NCI-H1417 (cell line): ENCODE measurements at places on chromosomes 6 and 20.

DNA sequence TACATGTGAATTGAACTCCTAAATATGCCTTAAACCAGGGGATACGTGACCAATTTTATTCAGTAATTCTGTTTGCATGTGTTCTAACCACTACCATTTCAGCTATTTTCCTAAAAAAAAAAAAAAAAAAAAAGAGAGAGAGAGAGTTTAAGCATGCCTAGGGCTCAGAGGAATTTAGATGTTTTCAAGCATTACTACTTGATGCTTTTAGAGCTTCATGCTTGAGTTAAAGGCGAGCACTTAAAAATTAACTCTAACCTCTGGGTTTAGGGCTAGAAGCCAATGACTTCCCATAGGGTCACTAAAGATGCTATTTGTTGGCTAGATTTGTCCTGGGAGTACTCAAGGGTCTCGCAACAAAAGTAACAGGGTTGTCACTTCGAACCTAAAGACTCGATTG, 217.7 kb downstream of the ATXN1 start:
- DNase-seq = no peak

DNA sequence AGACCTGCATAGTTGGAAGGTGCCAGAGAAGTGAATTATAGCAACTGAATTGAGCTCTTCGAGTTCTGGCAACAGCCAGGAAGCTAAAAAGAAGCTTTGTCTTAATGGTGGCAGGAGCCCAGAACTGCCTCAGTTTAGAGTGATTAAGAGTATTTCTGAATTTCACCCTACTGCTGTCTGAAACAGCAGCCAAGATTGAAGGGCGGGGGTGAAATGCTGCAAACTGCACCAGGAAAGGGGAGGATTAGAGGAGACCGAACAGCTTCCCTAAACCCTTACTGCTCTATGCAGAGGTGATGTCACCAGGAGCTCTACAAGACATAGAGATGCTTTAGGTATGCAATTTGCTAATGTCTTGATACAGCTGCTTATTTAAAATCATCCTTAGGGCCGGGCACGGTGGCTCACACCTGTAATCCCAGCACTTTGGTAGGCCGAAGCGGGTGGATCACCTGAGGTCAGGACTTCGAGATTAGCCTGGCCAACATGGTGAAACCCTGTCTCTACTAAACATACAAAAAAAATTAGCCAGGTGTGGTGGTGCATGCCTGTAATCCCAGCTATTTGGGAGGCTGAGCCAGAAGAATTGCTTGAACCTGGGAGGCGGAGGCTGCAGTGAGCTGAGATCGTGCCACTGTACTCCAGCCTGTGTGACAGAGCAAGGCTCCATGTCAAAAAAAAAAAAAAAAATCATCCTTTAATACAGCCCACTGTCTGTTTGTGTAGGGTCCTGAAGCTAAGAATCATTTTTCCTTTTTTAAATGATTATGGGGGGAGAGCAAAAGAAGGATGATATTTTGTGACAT, 91.7 kb upstream of the IYD start:
- no peak for DNase-seq

DNA sequence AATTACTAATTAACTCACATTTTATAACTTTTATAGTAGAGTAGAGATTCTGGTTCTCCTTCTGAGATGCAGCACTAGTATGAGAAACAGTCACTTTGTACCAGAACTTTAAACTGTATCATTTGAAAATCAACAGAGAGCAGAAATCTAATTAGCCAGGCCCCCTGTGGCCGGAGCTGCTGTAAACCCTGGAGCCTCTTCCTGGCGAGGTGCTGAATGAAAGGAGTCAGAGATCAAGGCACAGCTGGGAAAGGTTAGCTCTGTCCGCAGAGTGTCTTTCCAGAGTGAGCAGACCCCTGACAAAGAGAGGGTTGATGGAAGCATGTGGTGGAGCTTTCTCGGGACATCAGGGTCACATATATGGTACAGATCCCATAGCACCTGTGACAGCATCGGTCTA, 703.8 kb downstream of the RFPL4B start:
- DNase-seq = no peak

DNA sequence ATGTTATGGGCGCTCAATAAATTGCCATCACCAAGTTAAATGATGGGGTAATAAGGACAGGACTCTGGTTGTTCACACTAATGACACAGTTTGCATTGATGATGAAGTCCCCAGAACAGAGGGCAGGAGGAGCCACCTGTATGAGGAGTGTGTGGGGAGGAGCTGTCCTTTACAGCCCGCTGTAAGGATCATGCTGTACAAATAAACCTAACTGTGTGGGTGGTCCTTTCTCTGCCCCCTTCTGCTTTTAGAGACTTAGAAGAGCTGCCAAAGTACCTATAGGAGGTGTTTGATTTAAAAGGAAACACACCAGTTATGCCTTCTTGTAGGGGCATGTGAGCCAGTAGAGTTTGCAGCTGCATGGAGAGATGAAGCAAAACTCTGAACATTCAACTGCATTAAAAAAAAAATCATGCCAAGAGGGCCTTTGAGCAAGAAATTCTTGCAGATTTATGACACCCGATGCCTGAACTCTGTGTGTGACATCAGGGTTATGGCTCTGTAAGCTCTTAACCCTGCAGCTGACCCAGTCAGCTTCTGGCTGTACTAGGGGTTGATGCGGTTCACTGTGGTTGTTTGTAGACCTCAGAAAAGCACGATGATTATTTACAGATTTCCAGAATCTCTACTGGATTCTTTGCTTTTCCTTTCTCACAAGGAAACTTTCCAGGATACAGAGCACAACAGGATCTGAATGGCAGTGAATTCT, 67.4 kb downstream of the UST start:
- no peak for DNase-seq

DNA sequence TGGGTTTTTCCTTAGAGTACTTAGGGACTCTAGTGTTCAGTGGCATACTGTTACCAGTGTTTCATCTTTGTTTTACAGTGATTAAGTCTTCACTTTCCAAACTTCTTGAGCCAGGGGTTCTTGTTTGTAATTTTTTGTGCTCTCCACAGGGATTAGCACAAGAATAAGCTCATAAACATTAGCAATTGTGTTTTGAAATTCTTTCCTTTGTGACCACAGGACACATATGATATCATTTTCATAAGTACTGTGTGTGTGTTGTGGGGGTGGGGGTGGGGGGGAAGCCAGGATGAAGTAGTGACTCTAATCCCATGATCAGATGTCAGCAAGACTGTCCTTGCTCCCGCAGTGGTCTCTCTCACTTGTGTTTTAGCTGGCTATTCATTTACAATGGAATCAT, 101.5 kb upstream of the SCP2D1 start:
- no peak for DNase-seq

DNA sequence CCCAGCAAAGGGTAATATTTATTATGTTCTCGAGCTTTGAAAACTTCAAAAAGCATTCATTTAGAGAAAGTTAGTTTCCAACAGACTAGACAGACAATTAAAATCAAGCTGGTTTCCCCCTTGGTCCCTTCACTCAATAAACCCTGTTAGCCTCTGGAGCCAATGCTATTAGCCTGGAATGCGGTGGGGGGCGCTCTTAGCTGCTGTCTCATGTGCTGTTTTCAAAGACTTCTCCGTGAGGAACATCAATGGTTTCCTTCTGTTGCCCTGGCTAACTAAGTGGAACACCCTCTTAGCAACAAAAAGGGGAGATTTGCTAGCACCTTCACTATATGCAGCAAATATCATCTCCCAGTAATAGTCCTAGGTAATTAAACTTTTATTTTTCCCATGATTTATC, 86.4 kb downstream of the LY86 start:
- DNase-seq = no peak

DNA sequence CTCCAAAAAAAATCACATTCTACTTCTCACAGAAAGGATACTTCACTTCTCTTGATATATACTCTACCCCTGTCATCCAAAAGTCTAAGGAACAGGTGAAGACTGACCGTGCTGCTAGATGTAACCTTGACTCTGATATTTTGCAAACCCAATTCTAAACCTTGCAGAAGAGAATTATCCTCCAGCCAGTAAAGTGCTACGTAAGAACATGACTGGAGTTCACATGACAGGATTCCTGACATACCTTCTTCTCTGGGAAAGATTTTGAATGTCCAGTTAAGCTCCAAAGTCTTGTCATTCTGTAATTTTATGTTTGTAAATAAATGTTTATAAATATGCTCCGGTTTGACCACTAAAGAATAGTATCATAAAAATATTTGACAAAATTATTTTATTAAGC, 35.8 kb downstream of the BTBD9 start:
- no peak for DNase-seq

DNA sequence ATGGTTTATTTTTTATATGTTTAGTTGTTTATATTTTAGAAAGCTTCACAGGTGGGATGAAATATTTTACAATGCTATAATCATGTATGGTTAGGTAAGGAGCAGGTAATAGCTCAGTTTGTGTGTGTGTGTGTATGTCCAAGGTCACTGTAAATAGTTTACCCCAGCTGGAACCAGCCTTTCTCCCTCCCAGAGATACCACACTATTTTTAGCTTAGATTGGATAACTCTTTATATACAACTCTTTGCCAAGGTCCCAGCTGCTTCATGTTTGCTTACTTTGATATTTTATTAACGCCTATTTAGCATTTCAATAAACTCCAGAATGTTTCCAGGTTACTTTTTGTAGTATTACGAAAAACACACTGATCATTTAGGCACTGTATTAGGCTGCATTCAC, 1.8 kb upstream of the PEX7 start:
- DNase-seq = no peak

DNA sequence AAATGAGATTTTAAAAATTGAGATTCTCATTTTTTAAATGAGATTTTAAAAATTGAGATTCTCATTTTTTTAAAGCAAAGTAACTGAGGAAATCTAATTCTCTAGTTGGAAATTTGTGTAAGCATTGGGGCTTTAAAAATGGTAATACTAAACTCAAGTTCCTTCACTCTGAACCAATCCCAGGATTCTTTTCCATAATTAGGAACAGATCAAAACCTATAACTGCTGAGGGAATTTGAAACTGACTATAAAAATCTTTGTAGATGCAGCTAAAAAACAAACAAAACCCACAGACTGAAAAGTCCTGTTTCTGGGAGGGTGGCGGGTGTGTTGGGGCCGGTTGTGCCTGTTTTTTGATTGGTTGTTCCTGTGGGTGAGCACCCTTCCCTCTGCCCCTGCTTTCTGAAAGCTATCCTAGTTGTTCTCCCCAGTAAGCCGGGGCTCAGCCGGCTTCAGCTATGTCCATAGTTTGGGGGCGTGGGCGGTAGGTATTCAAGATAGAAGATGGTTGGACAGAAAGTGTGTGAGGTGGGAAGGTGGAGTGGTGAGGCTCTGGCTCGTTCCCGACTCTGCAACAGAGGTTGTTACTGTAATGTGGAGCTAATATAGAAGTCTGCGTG, 49.3 kb downstream of the GFRA4 start:
- no peak for DNase-seq

DNA sequence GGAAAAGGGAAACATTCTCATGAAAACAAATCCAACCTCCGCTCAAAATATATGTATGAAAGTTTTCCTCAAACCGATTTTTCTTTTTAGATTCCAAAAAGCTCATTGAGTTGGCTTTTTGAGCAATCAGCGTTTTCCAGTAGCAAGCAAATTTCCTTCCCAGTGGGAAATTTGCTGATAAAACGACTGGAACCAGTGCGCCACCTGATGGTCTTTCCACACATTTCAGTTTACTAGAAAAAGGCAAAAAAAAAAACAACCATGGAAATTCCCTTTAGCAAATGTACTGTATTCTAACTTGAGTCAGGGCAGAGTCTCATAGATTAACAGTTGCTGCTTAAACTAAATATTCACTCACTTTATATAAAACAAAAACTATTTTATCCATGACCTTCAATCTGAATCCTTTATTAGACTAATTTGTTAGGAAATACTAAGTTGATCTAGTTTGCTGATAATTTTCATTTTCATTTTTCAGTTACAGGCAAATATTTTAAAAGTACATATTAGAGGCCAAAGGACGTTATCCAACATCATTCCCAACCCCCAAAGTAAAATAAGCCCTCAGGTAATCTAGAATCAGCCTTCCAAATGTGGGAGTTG, 271.5 kb downstream of the FOXA2 start:
- peak; percentile 18 for DNase-seq

DNA sequence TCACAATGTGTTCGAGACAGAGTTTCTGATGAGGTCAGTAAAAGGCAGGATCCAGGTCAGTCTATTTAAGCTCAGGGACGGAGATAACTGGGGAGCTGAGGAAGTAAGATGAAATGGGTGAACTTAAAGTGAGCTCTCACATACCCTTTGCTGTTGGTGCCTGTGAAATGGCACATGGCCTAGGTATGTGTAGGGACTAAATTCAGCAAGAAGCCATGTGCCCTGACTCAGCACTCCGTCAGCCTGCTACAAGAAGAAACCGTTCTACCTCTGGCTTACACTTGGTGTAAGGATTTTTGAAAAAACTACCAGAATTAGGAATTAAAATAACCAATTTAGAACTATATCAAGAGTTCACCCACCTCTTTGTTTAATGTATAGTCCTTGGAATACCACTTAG, 41.1 kb upstream of the TRDN start:
- no peak for DNase-seq

- no peak for DNase-seq
These were observed 15.4 kb downstream of the DIDO1 start for GRCh38 chr20:62910777-62911497.

- DNase-seq = peak; percentile 90
These were observed 179.9 kb downstream of the ZDHHC14 start for GRCh38 chr6:157560691-157561413.

- DNase-seq = no peak
These were observed 781.6 kb upstream of the CHD6 start for GRCh38 chr20:42399802-42400201.
